ENCODE measurements at places on chromosomes 5 and 9. TPM values are rescaled to one million over a fixed set of nuclear protein-coding genes. Genes with fewer than 3 reads are reported as not detected.
A peak's percentile ranks its signal among the peaks of the same experiment; 100 is the strongest.

DNA sequence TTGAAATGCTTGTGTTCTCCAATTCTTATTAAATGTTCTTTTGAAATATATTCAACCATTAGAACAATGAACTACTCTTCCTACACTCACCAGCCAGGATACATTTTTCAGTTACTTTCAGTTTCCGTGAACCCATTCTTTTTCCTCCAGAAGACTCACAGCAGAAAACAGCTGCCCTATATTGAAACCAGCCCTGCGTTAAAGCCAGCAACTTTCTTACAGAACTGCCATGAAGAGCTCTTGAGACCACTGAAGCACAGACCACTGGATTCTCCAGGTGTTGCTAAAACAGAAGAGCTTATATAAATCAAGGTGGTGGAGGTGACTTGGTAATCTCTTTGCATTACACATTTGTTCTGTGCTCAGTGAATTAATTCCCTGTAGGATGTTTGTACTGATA is 365.9 kb upstream of the C9orf72 start:
- DNase-seq, result no peak

DNA sequence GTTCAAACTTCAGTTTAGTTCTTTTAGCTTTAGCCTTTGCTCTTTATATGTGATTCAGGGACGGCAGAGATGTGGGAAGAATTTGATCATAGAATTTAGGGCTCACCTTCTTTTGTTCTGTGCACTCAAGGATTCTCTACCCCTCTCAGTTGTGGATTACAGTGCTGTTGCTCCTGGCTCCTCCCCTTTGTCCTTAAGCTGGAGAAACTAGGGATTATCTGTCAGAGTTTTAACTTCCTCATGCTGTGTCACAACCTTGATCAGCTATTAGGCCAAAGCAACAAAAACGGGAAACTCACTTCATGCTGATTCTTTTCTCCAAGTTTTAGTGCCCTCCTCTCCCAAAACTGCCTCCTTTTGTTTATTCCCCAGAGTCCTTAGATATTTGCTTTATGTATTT is 13.0 kb upstream of the PCDHAC2 start:
- DNase-seq, result no peak

DNA sequence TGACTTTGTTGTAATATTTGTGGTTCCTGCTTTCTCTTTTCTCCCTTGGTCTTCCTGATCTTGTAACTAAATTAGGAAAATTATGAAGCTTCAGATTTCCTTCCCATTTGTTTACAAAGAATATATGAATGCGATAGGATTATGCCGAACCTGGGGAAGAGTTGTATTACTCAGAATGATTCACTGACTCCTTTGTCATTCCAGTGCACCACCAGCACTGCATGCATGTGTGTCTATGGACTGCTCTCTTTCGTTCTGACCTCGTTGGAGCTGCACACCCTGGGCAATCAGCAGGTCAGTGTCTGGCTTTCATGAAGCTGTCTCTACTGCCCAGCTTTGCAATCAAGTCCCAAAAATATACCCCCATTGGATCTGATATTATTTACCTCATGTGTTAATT is 25.5 kb downstream of the NUP188 start:
- DNase-seq, result no peak

SPINK5 gene
- not detected for total RNA-seq

DNA sequence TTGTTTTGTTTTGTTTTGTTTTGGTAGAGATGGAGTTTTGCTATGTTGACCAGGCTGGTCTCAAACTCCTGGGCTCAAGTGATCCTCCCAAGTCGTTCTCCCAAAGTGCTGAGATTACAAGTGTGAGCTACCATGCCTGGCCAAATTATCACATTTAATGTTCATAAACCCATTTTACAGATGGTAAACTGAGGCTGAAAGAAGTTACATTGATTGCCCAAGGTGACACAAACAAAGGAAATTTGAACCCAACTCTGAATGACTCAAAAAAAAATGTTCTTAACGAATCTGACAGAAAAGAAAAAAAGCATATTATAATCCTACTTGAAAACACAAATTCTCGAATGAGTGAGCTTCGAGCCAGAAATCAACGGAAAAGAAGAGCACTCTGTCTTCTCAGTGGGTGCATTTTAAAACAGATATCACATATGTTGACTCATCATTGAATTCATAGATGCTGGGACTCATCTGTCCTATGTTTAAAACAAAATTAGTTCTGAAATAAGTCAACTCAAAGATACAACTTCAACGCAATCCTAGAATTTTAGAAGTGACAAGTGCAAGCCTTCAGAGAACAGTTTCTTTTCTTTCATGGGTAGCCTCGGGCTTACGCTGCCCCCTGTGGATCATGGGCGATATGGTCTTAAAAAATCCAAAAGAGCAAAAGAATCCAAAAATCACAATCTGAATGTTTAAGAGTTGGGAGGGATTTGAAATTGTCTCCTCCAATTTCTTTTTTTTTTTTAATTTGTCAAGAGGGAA is 28.4 kb downstream of the TIMD4 start:
- peak; percentile 3 for DNase-seq

DNA sequence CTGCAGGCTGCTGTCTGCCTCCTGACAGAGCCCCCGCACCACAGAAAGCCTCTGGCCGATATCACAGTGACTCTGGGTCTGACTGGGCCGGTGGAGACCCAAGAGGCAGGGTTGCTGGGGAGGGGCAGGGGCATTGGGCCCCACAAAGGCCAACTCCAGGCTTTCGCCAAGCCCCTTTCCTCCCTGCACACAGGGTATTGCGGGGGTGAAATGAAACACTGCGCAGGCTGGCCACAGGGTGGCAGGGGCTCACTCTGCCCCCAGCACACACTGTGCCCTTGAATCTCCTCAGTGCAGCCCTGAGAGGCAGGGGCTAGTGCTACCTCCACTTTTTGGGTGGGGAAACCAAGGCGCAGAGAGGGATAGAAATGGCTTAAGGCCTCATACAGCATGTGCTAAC is 44.6 kb downstream of the BARX1 start:
- DNase-seq, result no peak

PTGES gene
- total RNA-seq, result 4.8 TPM

- DNase-seq, result no peak
Measured at GRCh38 chr9:124797343-124798103, 20.6 kb downstream of the OLFML2A start.

- DNase-seq, result no peak
Measured at GRCh38 chr5:95555553-95555952, 652 bp downstream of the ARSK start.

- DNase-seq, result no peak
Measured at GRCh38 chr9:126057121-126057825, 269.4 kb upstream of the MVB12B start.

DNA sequence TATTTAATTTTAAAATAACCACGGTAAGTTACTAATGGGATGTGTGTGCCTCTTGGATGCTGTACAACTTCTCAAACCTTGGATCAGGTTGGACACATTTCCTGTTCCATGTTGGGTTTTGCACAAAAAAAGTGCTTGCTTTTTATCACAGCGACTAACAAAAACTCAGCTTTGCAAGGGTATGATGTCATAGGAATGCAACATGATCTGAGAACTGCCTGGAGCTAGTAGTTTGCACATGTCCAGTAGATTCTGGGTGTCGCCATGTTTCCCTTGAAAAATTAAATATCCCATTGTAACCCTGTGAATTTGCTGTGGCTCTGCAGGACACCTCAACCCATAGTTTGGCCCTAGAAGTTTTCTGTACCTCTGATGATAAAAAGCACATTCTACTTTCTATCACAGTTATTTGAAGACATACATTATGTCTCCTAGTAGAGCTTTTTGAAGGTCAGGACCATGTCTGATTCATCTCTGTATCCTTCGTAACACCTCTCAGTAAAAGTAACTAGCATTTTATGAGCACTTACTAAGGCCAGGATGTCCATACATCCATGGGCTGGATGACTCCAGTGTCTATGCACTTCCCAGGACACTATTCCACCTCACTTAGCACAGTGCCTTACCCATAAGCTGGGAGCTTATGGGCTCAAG is 11.5 kb upstream of the FRMPD1 start:
- DNase-seq, result no peak

CCDC183 gene
- not detected for total RNA-seq

GRCh38 chr5:135988546-135988945 is 33.8 kb upstream of the LECT2 start:
- DNase-seq, result no peak

VCAN gene
- total RNA-seq, result 27.1 TPM

GRCh38 chr5:16579142-16579847 is 37.5 kb downstream of the RETREG1 start:
- DNase-seq, result peak; percentile 81

GRCh38 chr9:70607926-70608325 is 193.5 kb upstream of the KLF9 start:
- DNase-seq, result no peak

Measured in G401 (cell line).